ENCODE measurements at places on chromosomes 5 and 9.

DNA sequence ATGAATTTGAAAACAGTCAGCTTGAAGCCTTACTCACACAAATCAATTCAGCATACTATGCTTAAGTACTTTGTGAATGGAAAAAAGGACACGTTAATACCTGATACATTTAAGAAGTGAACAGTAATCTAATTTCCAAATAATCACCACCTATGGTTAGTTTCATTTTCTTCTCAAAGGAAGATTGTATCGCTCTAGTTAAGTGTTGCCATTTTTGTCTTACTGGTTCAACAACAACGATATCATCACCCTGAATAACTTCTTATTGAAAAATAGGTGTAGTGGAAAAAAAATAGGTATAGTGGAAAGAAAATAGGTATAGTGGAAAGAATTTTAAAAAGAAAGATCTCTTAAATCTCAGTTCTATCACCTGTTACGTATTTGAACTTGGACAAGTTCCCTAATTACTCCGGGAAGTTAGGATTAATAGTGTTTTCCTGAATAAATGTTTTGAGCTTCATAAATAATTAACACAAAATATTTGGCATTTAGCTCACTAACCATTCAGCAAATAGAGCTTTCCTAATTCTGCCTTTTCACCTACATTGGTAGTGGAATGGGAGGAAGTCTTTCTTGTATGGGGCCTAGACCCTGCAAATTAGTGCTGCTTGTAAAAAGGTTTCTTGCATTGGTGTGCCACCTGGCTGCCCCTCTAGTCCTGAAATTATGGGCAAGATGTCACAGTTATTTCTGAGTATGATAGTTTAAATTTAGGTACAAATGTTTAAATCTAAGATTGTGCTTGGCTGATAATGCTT lies 502.6 kb upstream of the NMUR2 start:
- no peak for DNase-seq

- DNase-seq = no peak
Measured at GRCh38 chr5:148201151-148201550, 1.7 kb upstream of the SPINK6 start.

DNA sequence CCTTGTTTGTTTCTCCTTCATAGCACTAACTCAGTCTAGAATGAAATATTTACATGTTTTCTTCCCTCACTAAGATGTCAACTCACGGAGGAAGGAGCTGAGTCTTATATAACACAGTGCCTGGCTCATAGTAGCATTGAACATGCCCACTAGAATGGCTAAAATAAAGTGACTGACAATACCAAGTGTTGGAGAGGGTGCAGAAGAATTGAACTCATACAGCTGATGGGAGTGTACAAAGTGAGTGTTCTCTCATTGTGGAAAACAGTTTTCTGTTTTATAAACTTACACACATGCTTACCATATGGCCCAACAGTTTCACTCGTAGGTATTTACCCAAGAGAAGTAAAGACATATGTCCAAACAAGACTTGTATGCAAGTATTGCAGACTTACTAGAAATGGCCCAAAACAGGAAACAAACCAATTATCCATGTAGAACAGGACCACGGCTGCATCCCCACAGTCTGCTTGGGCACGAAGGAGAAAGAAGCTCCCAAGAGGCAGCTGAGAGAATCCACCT lies 87.5 kb downstream of the PPARGC1B start:
- DNase-seq = no peak

- DNase-seq = no peak
Measured at GRCh38 chr9:78863531-78863930, 566.6 kb downstream of the PSAT1 start.

DNA sequence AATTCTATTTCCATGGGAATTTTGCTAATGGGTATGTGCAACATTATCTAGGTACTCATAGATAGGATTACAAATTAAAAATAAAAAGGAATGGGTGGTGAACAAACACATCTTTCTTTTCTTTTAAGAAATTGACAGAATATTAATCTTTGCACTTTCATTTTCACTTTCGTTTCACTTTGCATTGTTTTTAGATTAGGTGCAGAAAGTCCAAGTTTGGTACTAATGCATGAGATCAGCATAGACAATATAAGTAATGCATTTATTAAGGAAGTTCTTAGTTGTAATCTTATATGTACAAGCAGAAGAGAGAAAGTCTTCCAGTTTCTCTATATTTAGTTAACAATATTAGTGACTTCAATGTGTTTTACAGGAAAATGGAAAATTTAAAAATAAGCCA lies 196.5 kb downstream of the COMMD10 start:
- no peak for DNase-seq

DNA sequence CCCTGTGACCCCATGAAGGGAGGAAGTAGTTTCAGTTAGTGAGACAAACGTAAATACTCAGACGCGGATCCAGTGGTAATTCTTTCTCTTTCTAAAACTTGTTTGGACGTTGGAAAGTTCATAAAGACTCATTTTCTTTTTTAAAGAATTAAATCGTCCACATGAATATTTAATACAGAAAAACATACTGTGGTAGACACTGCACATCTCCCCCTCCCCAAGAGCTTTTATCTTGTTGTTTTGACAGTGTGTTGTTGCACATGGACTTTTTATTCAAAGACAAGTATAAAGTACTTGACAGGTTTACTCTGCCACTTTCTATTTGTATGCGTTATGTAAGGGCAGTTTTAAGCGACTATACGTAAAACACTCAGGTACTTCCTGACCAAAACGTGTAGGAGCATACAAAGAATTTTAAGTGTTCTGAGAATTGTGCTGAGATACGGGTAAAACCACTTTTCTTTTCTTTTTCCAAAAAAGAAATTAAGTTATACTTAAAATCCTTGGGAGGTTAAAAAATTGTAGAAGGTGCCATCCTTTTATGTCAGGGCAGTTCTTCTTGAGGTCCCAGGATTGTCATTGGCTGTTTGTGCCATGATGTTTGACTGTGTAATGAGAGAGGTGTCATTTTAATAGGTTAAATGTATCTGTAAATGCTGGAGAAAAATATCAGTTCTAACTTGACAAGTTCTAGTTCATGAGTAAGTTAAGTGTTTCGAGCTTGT lies 1.3 kb downstream of the NIPBL start:
- no peak for DNase-seq

DNA sequence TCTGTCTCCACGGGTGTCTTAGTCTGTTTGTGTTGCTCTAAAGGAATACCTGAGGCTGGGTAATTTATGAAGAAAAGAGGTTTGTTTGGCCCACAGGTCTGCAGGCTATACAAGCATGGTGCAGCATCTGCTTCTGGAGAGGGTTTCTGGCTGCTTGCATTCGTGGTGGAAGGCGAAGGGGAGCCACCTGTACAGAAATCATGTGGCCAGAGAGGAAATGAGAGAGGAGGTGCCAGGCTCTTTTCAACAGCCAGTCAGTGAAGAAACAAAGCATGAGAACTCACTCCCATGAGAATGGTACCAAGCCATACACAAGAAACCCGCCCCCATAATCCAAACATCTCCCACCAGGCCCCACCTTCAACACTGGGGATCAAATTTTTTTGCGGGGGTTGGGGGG lies 53.4 kb downstream of the PFDN1 start:
- DNase-seq = no peak

DNA sequence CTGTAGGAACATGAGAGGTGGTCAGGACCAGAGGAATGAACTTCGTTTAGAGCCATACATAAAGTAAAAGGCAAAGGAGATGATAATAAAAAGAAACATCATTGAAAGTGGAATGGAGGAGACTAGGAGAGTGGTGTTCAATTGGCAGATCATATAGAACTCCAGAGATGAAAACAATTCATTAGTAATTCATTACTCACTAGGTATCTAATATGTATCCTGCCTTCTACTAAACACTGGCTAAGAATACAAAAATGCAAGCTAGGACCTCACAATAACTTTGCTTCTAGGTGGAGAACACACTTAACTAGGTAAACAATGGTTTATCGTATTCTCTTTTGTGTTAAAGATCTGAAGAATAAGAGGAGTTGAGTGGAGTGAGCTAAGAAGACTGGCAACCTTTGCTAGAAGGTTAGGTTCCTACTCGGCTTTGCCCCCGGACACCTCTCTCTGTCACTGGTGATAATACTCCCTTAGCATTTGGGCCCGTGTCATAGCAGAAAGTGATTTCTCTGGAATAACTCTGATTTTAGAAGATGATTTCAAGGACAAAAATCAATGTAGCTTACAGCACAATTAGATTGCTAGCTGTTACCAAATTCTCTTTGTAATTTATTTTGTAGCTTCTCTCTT lies 88.6 kb upstream of the IFNE start:
- no peak for DNase-seq

DNA sequence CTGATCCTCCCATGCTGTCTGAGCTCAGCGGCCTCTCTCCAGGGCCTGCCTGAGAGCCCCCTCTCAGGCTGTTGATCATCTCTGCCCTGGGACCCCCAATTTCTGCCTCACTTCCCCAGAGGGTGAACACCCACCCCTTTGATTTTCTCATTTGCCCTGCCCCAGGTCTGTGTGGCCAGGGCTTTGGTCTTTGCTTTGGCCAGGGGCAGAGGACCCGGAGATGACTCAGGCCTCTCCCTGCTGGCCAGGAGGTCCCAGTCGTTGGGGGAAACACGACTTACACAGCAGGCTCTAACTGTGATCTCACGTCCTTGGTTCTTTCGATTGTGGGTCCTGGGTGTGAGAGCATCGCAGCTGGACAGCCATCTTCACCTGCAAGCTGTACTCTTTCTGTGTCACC lies 1.1 kb upstream of the ADAMTS2 start:
- no peak for DNase-seq

GRCh38 chr5:143124593-143124992 lies 278.9 kb downstream of the NR3C1 start:
- DNase-seq = no peak

DNA sequence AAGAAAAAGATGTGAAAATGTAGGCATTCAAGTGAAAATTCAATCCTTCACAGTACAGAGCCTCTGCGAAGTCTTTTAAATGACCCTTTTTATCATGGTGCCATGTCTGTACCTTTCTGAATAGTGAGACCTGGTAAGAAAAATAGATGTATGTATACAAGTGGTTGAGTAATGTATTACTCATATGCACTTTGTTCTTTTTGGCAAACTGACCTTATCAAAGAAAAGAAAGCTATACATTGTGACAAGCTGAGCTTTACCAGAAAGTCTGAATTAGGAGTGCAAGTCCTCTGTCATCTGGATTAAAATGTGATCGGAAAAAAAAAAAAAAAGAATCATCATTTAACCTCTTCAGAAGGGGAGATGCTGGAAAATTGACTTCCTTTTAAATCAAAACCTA lies 356.4 kb upstream of the CCNH start:
- no peak for DNase-seq

GRCh38 chr5:569358-569867 lies 42.7 kb upstream of the CEP72 start:
- DNase-seq = no peak

GRCh38 chr9:72082536-72082935 lies 22.1 kb upstream of the C9orf57 start:
- DNase-seq = no peak

GRCh38 chr5:158812408-158812807 lies 287.3 kb downstream of the EBF1 start:
- no peak for DNase-seq

Data from globus pallidus (tissue), 1 donor.